EL (cell line): ENCODE measurements at places on chromosomes 2 and 18.

GRCh38 chr2:234306426-234307173, 190.3 kb downstream of the ARL4C start:
- no peak for DNase-seq

GRCh38 chr18:37383036-37383785, 182.4 kb downstream of the CELF4 start:
- DNase-seq = peak; percentile 13

- DNase-seq = no peak
These were observed 15.4 kb upstream of the RBMS1 start for GRCh38 chr2:160509016-160509415.

GRCh38 chr2:113828049-113828742, 61.7 kb upstream of the ACTR3 start:
- no peak for DNase-seq

GRCh38 chr2:174796319-174796771, 32.1 kb upstream of the CHRNA1 start:
- DNase-seq = no peak

DNA sequence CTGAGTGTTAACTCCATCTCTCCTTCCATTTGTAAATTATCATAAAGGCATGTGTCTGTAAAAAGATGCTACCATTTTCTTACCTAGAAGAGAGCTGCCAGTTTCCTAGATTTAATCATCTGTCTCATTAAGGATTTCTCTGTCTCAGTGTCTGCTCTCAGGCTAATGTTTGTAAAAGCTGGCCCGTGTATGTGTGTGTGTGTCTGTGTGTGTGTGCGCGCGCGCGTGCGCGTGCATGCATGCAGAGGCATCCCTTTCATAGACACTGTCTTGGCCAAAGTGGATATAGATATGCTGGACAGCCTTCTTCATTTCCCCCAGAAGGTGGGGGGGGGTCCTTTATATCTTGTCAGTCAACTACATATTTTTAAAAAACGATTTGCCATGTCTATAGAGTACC, 18.9 kb downstream of the MGAT5 start:
- DNase-seq = no peak

DNA sequence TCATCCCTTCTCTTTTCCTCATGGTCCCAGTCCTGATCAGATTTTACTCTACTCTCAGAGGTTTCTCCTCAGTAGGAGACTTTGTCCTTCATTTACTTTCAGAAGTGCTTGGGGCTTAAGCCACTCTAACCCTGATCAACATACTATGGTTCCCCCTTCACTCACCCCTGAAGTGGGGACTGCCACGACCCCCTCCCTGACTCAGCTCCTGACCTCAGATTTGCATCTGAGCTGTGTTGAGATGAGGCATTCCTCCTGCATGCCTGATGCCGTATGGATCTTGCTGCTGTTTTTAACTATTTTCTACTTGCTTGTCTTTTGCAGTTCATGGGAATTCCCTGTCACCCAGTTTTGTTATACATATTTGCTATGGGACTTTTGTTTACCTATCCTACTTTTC, 306.7 kb upstream of the CHST9 start:
- DNase-seq = no peak

DNA sequence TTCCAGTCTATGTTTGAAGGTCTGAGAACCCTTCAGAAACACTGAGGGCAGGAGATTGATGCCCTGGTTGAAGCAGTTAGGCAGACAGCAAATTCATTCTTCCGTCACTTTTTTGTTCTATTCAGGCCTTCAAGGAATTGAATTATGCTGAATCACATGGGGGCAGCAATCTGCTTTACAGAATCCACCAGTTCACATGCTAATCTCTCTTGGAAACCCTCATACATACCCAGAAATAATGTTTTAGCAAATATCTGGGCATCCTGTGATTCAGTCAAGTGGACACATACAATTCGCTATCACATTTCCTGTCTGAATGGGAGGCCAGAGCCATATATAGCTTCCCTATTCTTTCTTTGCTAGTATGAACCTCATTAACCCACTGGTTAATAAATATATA, 301.4 kb upstream of the CNTNAP5 start:
- DNase-seq = no peak

DNA sequence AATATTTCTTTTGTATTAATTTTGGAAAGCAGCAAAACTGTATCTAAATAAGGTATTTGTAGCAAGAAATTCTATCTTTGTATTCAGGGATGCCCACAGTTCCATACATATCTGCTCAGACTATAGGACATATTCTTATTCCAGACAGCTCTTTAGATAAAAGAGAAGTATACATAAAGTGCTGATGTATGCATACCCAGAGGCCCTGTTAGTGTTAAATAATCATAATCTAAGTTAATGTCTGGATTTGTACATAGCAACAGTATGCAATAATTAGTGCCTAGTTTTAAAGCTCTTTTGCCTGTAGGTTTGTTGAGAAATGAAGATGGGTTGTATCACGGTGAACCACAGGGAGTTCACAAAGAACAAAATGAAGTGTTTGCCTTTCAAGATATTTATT, 428.0 kb upstream of the RGPD4 start:
- no peak for DNase-seq
